ENCODE measurements at places on chromosomes 13 and 19. TPM values are rescaled to one million over a fixed set of nuclear protein-coding genes. Genes with fewer than 3 reads are reported as not detected.

The SIGLEC12 gene
- 5.9 TPM for total RNA-seq

The TEX101 gene
- total RNA-seq: not detected

DNA sequence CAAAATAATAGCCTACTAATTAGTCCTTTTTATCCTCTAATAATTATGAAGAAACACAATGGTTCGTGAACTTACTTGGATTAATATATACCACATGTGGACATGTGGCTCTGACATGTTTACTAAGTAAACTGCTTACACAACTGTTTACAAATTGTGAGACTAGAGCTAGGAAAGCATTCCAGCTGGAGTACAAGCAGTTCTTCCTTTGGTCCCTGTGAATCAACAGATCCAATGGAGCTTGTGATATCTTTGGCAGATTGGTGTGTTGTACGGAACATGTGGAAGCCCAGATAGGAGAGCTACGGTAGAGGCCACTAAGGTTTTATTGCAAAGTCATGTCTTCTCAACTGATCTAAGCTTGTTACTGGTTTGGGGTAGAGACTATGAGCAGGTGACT lies 145.5 kb upstream of the SPRY2 start:
- peak overlapping the region; percentile 42 for H3K27ac ChIP-seq
- no peak for DNase-seq
- no peaks in the 10 kb centered on the region for H3K36me3 ChIP-seq
- no peaks in the 10 kb centered on the region for H3K27me3 ChIP-seq
- no peak overlapping the region for H3K4me3 ChIP-seq

DNA sequence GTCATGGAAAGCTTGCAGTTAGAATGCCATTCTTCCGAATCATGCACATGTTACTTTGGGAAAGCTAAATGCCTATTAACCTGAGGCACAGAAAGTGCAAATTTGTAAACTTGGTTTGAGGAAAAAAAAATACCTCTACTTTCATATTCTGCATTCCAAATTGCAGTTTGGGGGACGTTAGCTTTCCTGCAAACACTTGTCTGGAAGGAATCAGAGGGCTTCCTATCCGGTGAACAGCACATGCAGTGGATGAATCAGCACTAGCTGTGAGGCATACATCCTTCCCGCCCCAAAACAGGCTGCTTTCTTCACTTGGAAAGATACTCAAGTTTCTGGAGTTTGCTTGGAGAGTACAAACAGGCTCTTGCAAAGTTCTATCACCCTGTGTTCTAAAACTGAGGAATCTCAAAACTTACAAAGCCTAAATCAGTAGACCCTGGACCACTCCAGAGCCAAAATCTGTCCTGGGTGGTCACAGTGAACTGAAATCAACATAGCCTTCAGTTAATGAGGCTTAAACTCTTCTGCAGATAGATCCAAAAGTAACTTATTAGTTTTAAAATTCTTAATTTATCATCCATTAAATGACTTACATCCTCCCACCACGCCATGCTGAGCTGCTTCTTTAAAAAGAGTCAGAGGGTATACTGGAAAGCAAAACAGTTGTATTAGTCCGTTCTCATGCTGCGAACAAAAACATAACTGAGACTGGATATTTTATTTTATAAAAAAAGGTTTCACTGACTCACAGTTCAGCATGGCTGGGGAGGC lies 802.3 kb upstream of the ARGLU1 start:
- DNase-seq: no peak
- H3K27me3 ChIP-seq: no peaks in the 10 kb centered on the region
- no peak overlapping the region for H3K4me3 ChIP-seq
- H3K36me3 ChIP-seq: no peaks in the 10 kb centered on the region
- H3K4me1 ChIP-seq: no peaks in the 10 kb centered on the region

DNA sequence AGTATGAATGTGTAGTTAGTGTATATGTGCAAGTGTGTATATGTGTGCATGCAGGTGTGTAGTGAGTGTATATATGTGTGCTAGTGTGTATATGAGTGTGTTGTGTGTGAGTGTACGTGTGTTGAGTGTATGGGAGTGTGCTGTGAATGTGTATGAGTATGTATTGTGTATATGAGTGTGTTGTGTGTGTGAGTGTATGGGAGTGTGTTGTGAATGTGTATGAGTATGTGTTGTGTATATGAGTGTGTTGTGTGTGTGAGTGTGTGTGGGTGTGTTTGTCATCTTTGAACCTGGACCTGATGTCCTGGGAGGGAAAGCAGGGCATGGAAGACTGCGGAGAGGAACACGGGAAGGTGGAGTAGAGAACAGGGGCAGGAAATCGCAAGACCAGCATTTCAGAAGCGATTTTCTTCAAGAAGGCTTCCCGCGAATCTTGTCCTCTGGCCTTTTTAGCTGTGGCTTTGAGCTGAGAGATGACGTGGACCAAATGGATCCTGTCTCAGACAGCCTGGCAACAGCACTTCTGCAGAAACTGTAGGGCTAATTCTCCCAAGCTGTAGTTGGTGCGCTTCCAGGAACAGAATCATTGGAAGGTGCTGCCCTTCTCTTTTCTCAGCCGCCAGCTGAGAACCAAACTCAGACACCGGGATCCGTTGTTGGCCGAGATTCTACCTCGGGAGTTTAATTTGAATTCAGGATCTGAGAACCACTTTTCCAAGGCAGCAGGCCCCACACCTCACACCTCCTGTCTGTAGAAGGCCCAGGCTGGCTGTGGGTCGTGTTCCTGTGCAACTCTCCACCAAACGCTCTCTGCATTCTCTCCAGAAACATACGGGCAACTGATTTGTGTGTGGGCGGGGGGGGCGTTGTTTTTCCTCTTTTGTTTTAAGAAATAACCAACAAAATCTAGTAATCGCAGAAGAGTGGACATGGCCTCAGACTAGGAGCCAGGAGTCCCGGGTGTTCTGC lies 94.7 kb upstream of the RAP2A start:
- H3K36me3 ChIP-seq: peaks cover 57% of the 10 kb centered on the region
- H3K27me3 ChIP-seq: no peaks in the 10 kb centered on the region
- H3K27ac ChIP-seq: no peak overlapping the region
- no peak overlapping the region for H3K4me3 ChIP-seq

GRCh38 chr13:32984857-32985626 lies 31.2 kb upstream of the KL start:
- no peak overlapping the region for H3K27ac ChIP-seq
- no peaks in the 10 kb centered on the region for H3K36me3 ChIP-seq
- H3K27me3 ChIP-seq: no peaks in the 10 kb centered on the region
- DNase-seq: no peak
- no peaks in the 10 kb centered on the region for H3K4me1 ChIP-seq
- H3K4me3 ChIP-seq: no peak overlapping the region

Measured in lower lobe of right lung (tissue), 2 donors.